EH (cell line): ENCODE measurements at places on chromosomes 16 and 17.

- DNase-seq, result peak; percentile 39
These were observed 3.3 kb downstream of the SRCIN1 start for GRCh38 chr17:38602453-38602852.

DNA sequence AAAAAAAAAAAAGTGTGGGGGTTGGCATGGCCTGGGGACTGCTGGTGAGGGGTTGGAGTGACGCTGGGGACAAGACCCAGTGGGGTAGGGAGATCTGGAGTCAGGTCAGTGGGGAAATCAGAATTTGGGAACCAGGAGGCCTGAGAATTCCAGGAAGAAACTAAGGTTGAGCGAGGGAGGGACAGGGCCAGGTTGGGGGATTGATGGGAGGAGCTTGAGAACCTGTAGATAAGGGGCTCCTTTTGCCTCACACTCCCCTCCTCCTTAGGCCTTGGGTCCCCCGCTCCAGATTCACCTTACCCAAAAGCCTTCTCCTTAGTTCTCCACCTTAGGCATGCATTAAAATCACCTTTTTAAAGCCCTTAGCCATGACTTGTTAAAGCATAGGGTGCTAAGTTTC lies 8.3 kb upstream of the PYDC1 start:
- DNase-seq, result no peak

- no peak for DNase-seq
These were observed 63.3 kb downstream of the HAPSTR1 start for GRCh38 chr16:9154567-9155410.

DNA sequence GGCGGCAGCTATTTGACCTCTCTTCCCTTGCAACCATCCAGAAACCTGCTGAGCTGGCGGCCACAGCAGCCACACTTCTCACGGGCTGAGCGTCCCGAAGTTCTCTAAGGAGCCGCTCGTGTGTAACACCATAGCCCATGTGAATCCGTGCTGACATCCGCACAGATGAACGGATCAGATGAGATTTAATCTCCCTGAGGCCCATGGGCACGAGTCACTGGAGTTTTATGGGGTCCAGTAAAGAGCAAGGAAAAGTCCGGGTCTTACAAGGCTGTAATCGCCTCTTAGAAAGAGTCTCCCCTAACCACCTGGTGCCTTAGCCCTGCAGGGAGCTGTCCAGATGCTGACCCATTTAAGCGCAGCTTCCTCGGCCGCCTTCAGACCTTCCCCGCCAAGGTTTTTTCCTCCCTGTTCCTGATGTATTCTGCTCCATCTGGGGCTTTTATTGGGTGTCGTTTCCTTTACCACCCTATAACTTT lies 5.5 kb upstream of the CACNG5 start:
- DNase-seq, result peak; percentile 73

GRCh38 chr16:30724641-30725417 lies 23.4 kb upstream of the PHKG2 start:
- no peak for DNase-seq

- DNase-seq, result no peak
These were observed 66.3 kb downstream of the MPRIP start for GRCh38 chr17:17108451-17109049.
